ENCODE measurements at places on chromosomes 4 and X.
A peak's percentile ranks its signal among the peaks of the same experiment; 100 is the strongest.

- DNase-seq: no peak
Observed at GRCh38 chr4:88630756-88631155, 38.5 kb downstream of the HERC3 start.

DNA sequence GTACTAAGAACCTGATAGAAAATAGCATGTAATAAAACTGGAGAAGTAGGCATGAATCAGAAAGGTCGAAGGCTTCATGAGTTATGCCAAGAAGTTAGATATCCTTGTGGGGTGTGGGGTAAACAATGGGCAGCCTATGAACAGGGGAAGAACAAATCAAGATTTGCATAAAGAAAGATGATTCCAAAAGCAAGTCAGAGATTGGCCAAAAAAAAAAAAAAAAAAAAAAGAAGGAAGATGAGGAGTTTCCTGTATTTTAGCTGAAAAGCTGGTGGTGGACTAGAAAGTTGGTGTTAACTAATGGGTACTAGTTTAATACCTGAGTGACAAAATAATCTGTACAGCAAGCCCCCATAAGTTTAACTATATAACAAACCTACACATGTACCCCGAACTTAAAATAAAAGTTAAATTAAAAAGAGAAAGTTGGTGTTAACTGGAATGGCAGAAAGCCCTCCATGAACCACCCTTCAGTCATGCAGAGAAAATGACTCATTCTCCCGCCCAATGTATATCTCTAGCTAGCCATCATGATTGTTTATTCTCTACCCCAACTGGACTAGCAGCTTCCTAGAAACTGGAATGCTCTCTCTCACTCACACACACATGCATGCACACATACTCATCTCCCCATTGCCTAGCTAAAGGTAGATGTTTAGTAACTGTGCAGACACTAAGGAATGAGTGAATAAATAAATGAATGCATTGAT, 41.7 kb downstream of the ATP11C start:
- no peak for DNase-seq

DNA sequence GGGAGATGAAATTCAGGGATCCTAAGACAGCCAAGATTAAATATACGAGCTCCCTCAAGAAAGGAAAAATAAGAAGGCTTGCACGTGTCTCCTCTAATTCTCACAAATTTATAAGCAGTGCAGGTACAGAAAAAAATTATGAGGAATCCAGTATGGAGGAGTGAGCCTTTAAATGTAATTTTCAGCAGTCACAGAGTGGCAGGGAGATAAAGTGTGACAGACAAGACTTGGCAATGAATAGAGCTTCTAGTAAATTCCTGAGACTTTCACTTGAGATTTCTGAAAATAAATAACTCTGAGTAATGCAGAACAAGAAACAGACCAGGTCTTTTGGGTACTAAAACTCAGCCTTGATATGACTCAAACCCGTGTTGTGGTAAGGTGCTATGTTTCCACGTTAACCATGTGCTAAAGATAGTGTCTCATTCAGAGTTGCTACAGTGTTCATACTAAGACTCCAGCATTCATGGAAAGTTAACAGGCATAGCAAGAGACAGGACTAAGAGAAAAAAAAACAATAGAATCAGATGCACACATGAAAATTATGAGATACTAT, 119.8 kb downstream of the SPOCK3 start:
- DNase-seq: no peak

GRCh38 chrX:74422576-74423288, 1.4 kb downstream of the SLC16A2 start:
- DNase-seq: no peak

GRCh38 chr4:152894673-152895072, 41.5 kb upstream of the FHDC1 start:
- no peak for DNase-seq

- DNase-seq: no peak
Observed at GRCh38 chr4:65665771-65666523, 4.3 kb downstream of the EPHA5 start.

DNA sequence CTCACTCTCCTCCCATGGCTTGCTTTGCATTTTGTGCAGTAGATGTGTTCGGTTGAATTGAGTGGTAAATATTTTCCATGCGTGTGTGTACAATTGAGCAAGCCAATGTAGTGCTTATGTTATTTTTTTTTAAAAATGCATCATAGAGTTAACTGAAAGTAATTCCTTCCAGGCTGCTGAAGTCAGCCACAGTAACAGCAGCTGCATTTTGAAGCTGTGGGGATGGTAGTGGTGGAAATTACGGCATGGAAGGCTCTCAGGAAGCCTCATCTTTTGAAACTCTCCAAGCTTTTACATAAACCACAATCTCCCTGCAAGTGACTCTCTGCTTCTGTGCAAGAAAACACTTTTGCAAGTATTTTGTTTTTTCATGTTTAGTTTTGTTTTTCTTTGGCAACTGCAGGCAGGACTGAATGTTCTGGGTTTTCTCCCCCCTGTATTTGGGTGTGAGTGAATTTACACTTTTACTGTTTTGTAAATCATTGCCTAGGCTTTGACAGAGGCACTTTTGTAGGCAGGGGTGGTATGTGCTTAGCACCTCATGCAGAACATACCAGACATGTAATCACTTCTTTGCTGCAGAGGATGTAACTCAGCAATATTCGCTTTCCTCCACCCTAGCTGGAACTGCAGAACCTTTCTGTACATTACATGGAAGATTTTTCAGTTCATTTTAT, 56.2 kb downstream of the LRRC66 start:
- no peak for DNase-seq

DNA sequence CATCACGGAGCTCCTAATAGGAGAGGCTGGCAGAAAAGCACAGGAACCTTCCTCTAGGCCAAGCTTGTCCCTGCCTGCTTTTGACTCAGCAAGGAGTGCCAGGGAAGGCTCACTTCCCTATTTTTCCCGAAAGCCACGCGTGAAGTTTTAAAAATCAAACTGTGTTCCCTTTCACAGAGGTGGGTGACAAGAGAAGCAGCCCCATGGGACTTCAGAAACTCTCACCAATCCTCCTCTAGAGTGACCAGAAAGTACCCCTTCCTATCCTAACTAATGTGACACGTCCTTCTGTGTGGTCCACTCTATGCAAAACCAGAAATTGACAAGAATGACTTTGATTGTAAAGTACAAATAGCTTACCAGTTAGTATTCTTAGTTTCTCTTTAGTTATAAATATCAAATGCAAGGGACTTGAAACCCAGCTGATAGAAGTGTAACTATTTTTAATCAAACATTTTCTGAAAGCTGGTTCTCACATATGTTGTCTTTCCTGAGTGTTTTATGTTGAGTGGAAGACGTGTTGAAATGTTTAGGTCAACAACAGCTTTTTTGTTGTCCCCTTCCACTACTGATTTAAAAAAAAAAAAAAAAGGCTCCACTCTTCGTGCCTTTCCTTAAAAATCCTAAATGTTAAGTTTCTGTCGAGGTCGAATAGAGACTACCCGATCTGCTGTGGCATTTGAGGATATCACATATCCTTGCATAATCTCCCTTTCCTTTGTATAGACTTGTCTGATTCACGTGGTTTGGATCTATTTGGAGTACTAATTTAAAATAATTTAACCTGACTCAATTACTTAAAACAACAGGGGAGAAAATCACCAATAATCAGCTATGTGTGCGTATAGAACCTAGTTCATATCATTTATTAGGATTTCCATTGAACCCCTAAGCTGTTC, 42.1 kb downstream of the NFKB1 start:
- no peak for DNase-seq

DNA sequence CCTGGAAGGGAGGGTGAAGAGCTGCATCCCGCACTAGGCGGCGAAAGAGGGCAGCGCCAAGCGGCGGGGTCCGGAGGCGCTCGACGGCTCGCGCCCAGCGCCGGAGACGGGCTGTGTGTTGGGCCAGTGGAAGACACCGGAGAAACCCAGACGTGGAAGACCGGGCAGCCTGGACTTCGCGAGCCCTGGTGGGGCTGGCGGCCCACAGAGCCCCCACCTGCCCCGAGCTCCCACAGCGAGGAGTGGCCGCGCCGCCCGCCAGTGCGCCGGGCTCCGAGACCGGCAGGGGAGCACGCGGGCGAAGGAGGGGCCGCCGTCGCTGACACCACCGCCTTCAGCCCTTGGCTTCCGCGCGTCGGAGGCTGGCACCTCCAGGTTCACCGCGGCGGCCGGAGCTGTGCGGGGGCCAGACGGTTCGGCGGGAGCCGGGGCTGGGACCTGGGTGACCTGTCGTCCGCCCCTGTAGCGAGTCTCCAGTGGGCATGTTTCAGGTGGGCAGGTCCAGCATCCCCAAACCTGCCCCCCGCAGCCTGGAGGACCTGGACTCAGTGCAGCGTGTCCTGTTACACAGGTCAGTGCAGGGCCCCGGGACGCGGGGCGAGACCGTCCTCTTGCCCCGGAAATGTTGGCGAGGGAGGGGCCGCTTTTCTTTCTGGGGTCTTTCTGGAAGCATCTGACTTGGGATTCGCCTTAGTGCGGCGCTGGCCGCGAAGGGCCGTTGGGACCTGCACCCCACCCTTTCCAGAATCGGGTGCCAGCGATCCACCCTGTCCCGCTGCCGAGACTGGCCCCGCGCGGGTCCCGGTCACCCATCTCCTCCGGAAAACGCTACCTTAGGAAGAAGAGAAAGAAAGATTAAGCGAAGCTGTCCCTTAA, 9.6 kb upstream of the INTU start:
- no peak for DNase-seq

DNA sequence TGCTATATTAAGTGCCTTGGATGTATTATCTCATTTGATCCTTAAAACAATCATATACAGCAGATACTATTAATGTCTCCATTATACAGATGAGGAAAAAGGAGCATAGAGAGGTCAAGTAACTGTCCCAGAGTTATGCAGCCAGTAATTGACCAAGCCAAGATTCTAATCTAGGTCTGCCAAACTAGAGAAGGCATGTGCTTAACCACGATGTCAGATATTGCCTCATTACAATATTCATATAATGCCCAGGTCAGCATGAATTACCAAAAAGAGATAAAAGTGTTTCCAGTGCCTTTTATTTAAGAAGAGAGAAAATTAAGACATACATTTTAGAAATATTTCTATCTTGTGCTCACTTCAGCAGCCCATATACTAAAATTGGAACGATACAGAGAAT, 7.1 kb downstream of the ARHGEF6 start:
- DNase-seq: no peak

DNA sequence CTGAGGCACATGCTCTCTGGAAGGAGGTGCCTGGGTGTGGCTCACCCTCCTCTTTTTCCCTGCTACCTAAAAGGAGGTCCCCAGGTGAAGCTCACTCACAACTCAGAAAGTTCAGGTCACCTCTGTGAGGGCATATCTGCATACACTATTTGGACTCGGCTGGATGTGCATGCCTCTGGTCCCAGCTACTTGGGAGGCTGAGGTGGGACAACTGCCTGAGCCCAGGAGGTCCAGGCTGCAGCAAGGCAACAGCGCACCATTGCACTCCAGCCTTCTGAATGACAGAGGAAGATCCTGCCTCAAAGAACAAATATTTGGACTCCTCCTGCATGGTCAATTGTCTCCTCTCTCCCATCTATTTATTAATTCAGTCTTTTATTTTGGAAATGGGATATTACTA, 46.4 kb downstream of the CPLX1 start:
- DNase-seq: no peak

GRCh38 chrX:118839334-118839958, 15.8 kb downstream of the ZCCHC12 start:
- DNase-seq: peak; percentile 40

- no peak for DNase-seq
Observed at GRCh38 chr4:110735686-110736085, 112.8 kb upstream of the PITX2 start.

DNA sequence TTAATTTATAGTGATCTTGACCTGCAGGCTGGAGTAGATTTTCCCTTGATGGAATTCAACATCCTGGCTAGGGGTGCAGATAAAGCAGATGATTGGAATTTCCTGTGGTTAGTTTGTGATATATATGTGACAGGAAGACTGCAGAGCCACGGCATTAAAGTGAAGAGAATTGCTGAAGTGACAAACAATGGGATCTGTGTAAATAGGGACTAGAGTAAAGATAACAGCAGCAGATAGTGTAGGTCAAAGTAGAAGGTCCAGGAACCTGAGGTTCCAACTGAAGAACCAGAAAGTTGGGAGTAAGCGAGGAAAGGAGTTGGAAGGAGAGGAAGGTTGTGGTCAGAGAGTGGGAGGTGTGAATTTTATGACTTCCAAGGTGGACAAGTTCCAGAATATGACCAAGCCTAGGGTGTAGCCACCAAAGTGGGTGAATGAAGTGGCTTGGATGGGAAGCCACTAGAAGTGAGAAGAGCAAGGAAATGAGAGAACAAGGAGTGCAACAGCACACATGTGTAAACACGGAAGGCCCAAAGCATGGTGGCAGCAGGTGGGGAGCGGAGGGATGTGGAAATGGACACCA, 325.0 kb downstream of the RAB28 start:
- DNase-seq: no peak

DNA sequence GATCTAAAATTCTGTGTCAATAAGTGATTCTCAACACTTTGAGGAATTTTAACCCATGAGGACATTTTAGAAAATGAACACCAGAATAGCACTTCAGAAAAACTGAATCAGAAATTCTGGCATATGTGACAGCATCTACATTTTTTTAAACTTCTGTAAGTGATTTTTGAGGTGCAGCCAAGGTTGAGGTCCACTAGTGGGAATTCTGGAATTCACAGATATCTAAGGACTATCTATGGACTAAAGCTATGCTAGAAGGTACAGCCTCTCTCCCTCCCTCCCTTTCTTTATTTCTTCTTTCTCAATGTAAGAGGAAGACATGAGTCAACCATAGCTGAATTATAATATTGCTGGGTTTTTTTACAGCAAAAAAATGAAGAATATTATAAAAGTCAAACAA, 508.2 kb upstream of the ATOH1 start:
- DNase-seq: no peak

DNA sequence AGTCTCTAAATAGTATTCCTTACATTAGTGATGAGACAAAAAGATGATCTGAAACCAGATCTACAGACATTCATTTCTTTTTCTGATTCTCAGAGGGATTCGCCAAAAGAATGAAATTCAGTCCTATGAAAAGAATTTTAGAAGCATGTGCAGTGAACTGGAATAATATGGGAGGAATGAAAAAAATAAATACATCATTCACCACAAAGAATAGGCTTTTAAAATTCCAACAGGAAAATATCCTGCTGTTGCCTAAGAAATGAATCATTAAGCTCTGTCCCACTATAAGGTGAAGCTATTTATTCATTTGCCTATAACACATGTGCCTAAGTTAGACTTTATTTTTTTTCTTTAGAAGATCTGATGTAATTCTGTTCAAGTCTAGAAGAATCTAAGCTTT, 165.9 kb downstream of the IL15 start:
- no peak for DNase-seq

GRCh38 chrX:10507181-10507580, 113.2 kb downstream of the MID1 start:
- no peak for DNase-seq

- DNase-seq: no peak
Observed at GRCh38 chrX:143435916-143436315, 81.4 kb downstream of the SPANXN3 start.

Measured in CD8-positive, alpha-beta T cell (primary cell).